GF-D8 (cell line): ENCODE measurements at places on chromosomes 4 and X.

DNA sequence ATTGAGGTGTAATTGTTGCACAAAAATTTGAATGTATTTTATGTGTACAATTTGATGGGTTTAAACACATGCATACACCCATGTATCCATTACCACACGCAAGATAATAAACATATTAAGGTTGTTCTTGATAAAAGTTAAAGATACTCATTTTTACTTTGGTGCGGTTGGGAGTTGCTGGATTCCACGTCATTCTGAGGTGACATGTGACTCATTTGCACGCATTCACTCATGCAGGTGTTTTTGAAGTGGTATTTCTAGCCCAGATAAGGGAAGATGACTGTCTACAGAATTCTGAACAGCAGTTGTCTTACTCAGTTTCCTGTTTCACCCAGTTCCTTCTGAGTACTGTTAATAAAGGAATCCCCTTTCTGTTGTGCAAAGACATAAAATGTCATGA, 142.0 kb downstream of the RTL3 start:
- DNase-seq: no peak

DNA sequence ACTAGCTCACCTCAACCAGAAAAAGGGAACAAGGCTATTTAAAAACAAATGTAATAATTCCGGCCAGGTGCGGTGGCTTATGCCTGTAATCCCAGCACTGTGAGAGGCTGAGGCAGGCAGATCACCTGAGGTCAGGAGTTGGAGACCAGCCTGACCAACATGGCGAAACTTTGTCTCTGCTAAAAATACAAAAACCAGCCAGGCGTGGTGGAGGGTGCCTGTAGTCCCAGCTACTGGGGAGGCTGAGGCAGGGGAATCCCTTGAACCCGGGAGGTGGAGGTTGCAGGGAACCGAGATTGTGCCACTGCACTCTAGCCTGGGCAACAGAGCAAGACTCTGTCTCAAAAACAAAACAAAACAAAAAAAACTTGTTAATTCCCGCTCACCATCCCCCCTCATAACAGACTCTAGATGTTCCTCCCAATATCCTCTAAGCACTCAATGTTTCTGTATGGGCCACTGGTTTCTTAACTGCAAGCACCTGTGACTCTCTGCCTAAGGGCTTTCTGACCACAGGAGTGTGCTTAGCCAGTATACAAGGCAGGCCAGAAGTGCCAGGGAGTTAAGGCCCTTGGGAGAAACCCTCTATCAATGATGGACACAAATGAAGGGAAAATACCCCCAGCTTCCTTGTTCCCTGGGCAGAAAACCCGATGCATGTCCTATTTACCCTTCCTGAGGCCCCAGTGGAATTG, 21.0 kb upstream of the THOC2 start:
- DNase-seq: no peak

- no peak for DNase-seq
Measured at GRCh38 chr4:5824635-5825034, 68.3 kb downstream of the CRMP1 start.

- no peak for DNase-seq
Measured at GRCh38 chr4:125432078-125432477, 117.3 kb downstream of the FAT4 start.

- peak; percentile 7 for DNase-seq
Measured at GRCh38 chr4:26248647-26249046, 72.2 kb upstream of the RBPJ start.

DNA sequence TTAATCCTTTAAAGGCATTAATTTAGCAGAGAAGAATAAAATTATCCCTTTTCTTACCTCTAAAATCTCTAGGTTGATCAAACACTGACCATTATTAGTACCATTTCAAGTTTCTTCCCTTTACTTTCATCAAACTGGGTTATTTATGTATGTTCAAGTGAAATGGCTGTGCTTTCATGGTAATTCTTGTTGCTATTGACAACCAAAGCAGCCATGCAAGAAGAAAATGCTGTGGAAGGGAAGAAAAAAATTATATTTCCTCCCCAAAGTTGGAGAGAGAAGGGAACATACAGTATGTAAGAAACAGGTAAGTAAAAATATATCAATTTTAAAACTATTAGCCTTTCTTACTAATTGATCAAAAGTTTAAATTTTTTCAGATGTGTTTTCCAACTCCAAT, 16.2 kb downstream of the NPNT start:
- no peak for DNase-seq
